HTR-8/SVneo (cell line): ENCODE measurements at places on chromosomes 11 and 22.

GRCh38 chr11:44094260-44094868, 1.1 kb upstream of the EXT2 start:
- peak; percentile 82 for DNase-seq

GRCh38 chr22:22720724-22721261, 76.4 kb downstream of the GGTLC2 start:
- no peak for DNase-seq

GRCh38 chr22:22042009-22042408, 59.4 kb upstream of the TOP3B start:
- DNase-seq: no peak

- no peak for DNase-seq
Observed at GRCh38 chr11:59807047-59807610, 3.4 kb downstream of the MRPL16 start.

DNA sequence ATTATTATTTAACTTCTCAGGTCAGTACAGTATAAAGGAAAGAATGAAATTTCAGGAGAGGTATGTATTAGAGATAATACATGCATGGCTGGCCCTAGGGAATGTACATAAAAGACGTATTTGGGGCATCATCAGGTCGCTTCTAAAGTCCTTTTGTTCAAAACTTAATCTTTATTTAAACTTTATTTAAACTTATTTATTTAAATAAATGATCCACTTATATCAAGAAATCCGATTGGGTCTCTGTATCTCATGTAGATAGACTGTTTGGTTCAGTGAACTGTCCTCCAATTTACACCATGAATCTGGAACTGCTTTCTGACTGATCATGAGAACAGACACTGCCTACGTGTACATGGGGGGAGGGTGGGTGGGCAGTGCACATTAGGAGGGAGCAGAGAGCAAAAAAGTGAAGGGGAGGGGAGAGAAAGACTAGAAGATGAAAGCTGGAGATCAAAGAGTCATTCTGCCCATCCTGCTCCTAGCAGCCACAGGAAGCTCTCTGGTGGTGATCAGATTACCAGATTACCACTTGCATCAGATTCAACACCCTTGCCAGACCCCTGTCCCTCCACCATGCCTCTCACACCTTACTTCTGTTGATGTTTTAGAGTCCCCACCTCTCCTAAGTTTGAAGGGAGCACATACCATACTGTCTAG, 92.1 kb upstream of the MTMR2 start:
- no peak for DNase-seq

- no peak for DNase-seq
Observed at GRCh38 chr11:2220173-2220771, 48.7 kb upstream of the TH start.

DNA sequence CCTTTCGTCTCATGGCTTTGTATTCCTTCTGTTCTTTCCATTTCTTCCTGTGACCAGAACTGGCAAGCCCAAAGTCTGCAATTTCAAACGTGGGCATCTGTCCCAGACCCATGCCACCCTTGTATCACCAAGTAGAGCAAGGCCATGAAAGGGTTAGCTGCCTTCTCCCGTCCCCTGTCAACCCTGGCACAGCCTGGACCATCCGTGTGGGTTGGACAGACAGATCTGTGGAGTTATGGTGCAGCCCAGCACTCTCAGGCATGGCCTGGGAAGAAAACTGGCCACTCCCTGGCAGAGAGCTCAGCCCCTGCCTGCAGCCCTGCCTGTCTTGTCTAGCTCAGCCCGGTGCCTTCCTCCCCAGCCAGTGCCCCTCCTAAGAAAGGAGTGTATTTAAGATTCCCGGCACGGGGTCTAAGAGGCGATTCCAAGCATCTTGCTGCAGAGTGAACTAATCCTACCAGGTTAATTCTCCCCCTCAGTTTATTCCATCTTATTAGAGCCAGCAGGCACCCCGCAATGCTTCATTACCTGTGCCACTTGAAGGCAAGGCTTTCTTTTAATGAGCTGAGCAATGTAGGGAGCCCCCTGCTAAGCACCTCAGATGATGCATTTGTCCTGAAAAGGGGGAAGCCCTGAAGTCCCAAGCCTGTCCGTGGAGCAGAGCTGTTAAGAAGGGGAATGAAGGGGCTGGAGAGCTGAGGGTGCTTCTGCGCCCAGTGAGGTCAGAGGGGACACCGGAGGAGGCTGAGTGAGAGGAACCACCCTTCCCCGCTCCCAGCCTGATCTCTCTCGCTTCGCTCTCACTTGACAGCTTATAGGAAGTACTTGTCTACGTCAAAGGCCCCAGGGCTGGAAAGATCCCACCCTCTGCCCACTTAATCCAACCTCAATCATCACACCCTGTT, 130.6 kb downstream of the SPATA19 start:
- no peak for DNase-seq

DNA sequence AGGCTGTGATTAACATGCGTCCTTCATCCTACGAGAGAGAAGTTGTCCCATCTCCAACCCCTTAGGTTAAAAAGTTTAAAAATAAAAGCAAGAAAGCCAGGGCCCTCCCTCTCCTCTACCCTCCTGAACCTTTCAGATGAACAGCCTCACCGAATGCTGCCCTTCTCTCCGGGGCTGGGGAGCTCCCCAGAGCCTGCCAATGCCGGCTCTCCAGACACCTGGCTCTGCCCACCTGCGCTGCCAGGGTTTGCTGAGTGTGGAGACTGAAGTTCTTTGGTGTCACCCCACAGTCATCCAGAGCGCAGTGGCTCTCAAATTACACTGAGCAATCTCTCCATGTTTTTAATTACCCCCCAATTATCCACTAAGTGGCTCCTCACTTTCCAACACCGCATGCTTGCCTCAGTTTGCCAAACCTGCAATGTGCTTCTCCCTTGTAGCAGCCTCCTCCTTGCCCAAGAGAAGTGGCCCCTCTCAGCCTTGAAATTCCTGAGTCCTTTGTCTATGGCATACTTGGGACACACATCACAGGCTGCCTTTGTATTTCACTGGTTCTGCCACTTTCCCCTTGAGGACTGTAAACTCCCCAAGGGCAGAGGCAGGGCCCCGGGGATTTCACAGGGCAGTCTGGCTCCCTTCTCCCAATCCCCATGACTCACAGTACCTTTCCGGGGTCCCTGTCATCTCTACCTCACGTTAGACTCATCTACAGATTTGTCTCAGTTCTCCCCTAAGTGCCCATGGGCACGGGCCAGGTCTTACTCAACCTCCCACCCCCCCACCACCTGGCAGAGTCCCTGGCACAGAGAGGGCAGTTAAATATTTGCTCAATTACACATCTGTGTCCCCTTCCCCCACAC, 2.0 kb downstream of the MYH9 start:
- no peak for DNase-seq

DNA sequence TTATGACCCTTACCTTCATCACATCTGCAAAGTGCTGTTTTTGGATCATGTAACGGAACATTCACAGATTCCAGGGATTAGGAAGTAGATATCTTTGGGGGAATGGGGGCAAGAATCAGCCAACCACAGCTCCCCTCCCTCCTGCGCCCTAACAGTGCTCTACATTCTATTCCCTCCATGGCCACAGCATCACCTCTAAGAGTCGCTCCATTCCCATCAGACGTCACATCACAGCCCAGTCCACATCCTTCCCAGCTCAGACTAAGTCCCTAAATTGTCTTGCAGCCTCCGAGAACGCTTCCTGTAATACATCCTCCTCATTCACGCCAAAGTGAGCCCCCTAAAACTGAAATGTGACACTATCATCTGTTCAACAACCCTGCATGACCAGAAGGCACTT, 5.9 kb downstream of the SCGB1D1 start:
- DNase-seq: no peak

- no peak for DNase-seq
Observed at GRCh38 chr11:118147502-118147901, 5.1 kb downstream of the SCN4B start.

GRCh38 chr11:31640611-31641010, 131.0 kb downstream of the ELP4 start:
- no peak for DNase-seq

DNA sequence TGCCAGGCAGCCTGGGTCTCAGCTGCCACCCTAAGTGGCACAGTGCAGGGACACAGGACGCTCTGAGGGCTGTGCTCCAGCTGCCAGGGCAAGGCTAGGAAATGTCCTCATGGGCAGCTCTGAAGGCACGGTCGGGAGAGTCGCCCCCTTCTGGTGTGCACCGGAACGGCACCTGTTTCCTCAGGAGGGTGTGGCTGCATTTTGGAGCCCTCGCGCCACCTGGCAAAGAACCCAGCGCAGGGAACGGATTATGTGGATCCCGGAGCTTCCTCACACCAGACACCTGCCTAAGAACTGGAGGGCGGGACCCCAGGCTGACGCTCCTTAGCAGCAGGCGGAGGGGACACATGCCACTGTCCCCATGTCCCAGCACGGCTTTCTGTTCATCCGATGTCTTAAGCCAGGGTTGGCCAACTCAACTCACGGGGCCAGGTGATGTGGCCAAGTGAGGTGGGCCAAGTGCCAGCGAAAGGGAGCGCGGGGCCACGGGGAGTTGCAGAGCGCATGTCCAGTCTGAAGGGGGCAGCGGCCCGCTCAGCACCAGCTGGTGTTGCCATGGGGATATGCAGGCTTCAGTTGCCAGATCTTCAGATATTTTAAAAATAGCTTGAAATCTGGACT, 5.1 kb upstream of the SLC22A8 start:
- no peak for DNase-seq
